Activated naive CD4-positive, alpha-beta T cell (primary cell): ENCODE measurements at places on chromosomes 7 and 10.
A peak's percentile ranks its signal among the peaks of the same experiment; 100 is the strongest.

DNA sequence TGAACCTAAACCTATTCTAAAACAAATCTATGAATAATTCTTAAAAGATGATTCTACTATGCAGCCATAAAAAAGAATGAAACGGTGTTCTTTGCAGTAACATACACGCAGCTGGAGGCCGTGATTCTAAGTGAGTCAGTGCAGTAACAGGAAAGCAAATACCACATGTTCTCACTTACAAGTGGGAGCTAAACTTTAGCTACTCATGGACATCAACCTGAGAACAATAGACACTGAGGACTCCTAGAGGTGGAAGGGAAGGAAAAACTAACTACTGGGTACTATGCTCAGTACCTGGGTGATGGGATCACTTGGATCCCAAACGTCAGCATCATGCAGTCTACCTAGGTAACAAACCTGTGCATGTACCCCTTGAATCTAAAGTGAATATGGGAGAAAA lies 575.0 kb upstream of the MGMT start:
- no peak for DNase-seq

DNA sequence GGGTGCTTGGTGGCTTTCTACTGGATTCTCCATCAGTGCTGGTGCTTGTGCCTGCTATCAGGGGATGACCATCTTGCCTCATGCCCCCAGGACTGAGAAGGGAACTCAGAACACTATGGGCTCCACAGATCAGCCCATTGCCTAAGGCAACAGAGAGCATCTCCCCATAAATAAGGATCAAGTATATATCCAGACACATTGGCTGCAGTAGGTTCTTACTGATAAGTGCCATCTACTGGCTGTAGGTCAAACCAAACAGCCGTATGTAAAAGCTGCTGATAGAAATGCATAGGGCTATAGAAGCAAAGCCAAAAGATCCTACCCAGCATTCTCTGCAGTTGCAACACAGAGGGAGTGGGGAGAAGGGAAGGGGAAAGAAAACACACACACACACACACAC lies 153.7 kb downstream of the CDK14 start:
- no peak for DNase-seq

GRCh38 chr10:30583778-30584415 lies 45.7 kb downstream of the LYZL2 start:
- DNase-seq = no peak

GRCh38 chr10:49359349-49360270 lies 36.3 kb downstream of the DRGX start:
- no peak for DNase-seq

GRCh38 chr7:45582868-45583277 lies 8.7 kb downstream of the ADCY1 start:
- DNase-seq = no peak

GRCh38 chr10:47045331-47045861 lies 134.2 kb downstream of the PTPN20 start:
- no peak for DNase-seq

GRCh38 chr10:93221171-93221496 lies 147.4 kb downstream of the CYP26A1 start:
- DNase-seq = no peak

DNA sequence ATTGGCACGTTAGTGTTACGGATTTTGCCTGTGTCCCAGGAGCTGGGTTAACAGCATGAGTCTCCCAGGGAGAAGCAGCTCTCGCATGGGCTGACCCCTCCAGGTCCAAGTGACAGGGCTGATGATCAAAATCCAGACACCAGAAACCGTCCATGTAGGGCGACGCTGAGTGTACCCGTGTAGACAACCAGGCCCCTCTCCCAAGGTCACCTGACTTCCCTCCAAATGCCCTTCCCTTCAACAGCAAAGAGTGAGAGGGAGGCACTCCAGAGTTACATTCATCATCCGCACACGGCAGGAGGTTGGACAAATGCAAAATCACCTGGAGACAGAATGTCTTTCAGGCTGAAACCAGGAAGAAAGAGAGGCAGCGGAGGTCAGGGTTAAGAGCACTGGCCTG lies 14.9 kb upstream of the HSPA12A start:
- DNase-seq = no peak

DNA sequence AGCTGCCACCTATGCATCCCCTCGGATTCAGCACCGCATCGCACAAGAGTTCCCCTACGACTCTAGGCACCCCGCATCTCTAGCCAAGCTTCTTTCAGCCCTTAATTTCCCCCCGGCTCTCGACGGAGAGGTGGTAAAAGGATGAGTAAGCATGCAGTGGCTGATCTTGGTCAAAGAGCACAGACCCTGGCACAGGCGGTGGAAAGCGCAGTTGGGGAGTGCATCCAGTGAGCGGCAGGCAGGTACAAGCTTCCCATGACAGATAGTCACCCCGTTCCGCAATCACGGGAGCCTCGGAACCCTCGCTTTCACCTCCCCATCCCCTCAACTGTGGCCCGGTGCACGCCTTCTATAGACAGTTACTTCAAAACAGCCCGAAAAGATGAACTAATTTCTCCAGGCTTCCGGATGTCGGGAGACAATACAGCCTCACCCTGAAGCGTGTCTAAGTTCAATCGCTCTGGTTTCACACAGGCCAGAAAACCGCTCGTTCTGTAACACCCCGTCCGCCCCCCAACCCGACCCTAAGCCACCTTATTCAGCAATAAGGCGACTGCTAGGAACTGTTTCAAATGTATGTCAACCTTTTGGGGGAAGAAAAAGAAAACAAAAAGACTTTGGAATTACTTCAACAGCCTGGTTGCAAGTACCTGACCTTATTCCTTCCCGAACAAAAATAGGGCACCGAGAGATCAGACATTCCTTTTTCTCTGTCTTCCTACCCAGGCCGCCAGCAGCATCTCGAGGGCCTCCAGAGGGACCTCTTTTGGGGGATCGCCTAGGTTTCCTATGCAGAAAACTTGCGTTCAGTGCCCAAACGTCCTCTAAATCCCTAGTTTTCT lies 1.4 kb downstream of the RHEB start:
- DNase-seq = peak; percentile 12

- DNase-seq = no peak
Measured at GRCh38 chr10:131200856-131201470, 110.6 kb downstream of the TCERG1L start.

DNA sequence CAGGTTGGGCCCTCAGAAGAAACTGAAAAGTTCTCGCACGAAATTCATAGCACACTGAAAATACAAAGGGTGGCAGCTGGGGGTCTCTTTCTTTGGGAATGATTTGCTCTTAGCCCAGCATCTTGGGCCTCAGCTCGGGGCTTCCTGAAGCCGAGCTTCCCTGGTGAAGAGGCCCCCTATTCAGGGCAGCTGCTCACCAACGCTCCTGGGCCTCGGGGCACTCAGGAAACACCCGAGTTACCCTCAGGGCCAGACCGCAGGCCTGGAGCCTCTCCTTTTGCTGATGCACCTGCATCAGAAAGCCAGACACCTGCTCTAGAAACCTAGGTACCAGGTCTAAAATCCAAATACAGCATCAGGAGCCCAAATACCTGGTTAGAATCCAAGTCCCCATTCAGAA lies 85.5 kb downstream of the PTPRE start:
- DNase-seq = no peak

DNA sequence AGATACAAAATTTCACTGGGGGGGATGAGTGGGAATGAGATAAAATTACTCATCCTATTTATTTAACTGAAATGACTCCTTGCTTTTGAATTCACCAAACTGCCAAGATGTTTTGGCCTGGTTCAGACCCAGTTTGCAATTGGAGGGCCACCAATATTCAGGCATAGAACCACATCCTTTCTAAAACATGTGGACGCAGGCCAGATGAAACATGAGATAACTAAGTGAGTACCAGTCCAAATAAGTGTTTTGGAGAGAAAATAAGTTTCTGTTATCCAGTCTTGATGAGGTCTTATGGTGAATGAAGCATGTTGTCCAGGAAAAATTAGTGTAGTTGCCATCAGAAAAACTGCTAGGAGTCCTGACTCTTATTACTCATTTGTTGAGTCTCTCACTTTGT lies 36.3 kb upstream of the PDK4 start:
- no peak for DNase-seq

DNA sequence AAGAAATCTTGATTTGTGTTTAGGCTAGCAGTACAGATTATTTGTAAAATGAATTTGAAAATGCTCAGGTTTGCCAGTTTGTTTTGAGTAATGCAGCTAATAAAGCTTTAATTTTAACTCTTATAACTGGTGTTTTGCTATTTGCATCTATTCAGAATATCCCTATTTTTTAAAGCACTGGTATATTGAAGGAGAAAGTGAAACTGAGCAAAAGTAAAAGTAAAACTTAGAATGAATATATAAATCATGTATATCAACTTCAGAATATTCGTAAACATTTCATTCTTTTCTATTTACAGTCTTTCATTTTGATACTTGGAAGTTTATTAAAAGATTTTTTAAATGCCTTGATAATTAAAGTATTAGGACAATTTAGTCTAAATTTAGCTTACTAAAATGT lies 26.2 kb downstream of the TASOR2 start:
- no peak for DNase-seq

DNA sequence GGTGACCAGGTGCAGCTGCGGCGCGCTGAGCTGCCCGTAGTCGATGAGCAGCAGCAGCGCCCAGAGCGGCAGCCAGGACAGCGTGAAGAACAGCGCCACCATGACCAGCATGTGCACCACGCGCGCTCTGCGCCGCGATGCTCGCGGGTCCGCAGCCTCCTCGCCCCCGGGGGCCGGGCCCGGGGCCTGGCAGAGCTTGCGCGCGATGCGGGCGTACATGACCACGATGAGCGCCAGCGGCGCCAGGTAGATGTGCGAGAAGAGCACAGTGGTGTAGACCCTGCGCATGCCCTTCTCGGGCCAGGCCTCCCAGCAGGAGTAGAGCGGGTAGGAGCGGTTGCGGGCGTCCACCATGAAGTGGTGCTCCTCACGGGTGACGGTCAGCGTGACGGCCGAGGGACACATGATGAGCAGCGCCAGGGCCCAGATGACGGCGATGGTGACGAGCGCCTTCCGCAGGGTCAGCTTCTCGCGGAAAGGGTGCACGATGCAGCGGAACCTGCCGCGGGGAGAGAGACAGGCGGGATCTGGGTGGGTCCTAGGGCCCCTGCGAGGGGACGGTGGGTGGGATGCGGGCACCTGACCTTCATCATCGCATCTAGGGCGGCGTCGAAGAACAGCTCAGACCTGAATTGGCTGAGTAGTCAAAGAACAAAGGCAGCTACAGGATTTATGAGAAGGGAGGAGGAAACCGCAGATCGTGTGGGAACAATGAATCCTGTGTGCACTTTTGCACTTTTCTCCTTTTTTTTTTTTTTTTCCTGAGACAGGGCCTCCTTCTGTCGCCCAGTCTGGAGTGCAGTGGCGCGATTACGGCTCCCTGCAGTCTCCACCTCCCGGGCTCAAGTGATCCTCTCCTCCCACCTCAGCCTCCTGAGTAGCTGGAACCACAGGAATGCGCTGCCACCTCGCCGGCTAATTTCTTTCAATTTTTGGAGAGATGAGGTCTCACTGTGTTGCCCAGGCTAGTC lies 22.4 kb upstream of the PPA1 start:
- no peak for DNase-seq

- DNase-seq = no peak
Measured at GRCh38 chr10:112985690-112986543, 35.9 kb downstream of the TCF7L2 start.

- no peak for DNase-seq
Measured at GRCh38 chr10:49751636-49752510, 10.2 kb downstream of the OGDHL start.

DNA sequence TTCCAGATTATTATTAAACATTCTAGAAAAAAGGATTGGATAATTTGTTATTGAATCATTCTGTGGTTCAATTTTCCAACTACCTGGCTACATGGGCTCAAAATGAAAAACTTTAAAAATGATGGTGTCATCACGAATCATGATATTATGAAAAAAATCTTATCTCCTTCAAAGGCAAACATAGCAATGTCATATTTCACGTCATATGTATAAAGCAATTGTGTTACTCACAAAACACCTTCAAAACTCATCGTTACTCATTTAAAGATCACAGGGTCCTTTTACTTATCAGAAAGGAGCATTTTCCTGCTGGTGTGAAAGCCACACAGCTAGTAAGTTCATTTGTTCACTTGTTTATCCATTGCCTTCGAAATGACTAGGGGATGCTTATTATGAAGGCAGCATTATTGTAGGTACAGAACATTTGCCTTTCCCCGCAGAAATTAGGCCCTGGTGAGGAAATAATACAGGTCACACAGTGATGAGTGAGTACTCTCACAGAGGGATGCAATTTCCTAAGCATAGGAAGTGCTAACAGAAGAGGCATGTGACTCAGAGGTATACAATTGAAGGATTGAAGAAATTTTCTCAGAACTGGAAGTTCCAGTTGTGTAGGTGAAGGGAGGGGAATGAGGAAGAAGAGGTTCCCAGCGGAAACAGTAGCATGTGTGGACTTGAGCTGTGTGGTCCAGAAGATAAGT lies 478.7 kb downstream of the INHBA start:
- no peak for DNase-seq

- no peak for DNase-seq
Measured at GRCh38 chr7:44769776-44770294, 21.2 kb downstream of the ZMIZ2 start.

- no peak for DNase-seq
Measured at GRCh38 chr10:102675011-102675665, 30.9 kb downstream of the TRIM8 start.

- DNase-seq = no peak
Measured at GRCh38 chr10:32600317-32600716, 154.4 kb downstream of the CCDC7 start.

GRCh38 chr7:36775061-36775620 lies 50.8 kb upstream of the AOAH start:
- no peak for DNase-seq

GRCh38 chr7:50667338-50667737 lies 102.1 kb upstream of the DDC start:
- no peak for DNase-seq

GRCh38 chr10:12543589-12543988 lies 194.2 kb downstream of the CAMK1D start:
- no peak for DNase-seq

DNA sequence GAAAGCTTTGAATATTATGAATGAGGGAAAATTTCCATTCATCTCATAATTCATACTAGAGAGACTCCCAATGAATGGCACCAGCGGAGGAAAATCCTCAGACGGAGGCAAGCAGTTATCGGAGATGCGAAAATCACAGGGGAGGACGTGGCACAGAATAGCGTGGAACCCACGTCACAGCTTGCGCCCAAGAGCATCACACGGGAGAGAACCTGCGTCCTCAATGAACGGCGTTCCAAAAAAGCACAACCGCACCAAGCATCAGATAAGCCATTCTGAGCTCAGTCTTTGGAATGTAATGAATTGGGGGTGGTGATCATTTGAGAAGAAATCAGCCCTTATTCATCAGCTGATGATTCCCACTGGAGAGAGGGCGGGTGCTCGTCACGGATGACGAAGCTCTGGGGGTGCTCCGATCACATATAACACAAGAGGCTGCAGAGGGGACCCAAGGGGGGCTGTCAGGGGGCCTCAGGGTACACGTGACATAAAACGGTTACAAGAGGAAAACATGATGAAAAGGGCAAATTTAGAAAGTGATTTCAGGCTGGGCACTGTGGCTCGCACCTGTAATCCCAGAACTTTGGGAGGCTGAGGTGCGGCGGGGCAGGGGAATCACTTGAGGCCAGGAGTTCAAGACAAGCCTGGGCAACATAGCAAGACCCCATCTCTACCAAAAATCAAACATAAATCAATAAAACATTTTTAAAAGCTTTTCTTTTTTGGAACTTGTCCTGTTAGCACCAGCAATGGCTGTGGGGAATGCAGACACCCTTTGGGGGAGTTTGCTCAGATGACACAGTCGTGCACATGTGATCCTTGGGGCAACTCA lies 33.8 kb upstream of the FIS1 start:
- DNase-seq = no peak
